ENCODE measurements at places on chromosomes 2 and 18. TPM values are rescaled to one million over a fixed set of nuclear protein-coding genes. Genes with fewer than 3 reads are reported as not detected.
A peak's percentile ranks its signal among the peaks of the same experiment; 100 is the strongest.

DNA sequence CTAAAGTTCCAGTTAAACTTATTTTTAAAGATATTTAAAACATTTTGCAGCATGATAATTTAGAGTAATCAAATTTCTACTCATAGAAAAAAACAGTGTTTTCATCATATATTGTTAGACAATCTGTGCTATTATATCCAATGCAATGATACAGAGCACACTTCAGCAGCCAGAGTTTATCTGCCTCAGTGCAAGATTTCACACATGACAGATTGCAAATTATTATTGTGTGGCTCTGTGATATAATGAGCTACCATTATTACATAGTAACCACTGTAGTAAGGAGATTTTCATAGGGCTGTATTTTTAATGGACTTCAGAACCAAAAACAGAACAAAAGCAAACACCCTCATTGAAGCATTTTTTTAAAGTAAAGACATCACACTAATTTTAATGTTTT is 762.4 kb downstream of the DSC3 start:
- no peak overlapping the region for H3K4me3 ChIP-seq
- H3K36me3 ChIP-seq: no peaks in the 10 kb centered on the region
- DNase-seq: no peak
- no peaks in the 10 kb centered on the region for H3K27me3 ChIP-seq

DNA sequence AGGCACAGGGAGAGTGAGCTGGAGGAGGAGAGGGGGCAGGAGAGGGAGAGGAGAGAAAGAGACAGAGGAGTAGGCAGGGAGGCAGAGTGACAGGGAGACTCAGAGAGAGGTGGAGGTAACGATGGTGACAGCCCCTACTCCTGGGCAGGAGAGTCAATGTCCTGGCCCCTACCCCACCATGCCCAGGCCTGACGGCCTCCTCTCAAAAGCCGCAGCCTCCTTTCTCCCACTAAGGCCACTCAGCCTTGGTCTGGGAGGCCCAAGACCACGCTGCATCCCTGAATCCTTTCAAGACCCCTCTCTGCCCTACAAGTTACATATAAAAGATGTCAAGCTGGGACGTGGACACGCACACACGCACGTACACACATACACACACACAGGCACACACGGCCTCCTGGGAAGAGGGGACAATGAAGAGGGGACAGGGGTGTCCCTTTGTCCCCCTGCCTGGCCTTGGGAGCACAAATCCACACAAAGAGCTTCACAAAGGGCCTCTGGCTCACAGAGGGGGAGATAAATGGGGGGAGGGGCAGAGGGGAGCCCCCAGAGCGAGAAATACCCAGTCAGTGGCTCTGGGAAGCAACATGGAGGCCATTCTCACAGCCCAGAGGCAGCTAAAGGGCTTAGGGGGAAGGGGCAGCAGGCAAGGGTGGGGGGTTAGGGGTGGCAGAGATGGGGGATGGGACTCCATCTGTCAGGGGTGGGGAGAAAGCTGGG is 19.5 kb upstream of the TNS1 start:
- H3K4me3 ChIP-seq: no peak overlapping the region
- no peaks in the 10 kb centered on the region for H3K27me3 ChIP-seq
- DNase-seq: peak; percentile 31
- H3K27ac ChIP-seq: no peak overlapping the region

Gene ARHGAP25
- total RNA-seq: 74.7 TPM

Gene AQP12B
- not detected for total RNA-seq

Data from CD8-positive, alpha-beta memory T cell (primary cell).